ENCODE measurements at places on chromosomes 3 and 15.
A peak's percentile ranks its signal among the peaks of the same experiment; 100 is the strongest.

DNA sequence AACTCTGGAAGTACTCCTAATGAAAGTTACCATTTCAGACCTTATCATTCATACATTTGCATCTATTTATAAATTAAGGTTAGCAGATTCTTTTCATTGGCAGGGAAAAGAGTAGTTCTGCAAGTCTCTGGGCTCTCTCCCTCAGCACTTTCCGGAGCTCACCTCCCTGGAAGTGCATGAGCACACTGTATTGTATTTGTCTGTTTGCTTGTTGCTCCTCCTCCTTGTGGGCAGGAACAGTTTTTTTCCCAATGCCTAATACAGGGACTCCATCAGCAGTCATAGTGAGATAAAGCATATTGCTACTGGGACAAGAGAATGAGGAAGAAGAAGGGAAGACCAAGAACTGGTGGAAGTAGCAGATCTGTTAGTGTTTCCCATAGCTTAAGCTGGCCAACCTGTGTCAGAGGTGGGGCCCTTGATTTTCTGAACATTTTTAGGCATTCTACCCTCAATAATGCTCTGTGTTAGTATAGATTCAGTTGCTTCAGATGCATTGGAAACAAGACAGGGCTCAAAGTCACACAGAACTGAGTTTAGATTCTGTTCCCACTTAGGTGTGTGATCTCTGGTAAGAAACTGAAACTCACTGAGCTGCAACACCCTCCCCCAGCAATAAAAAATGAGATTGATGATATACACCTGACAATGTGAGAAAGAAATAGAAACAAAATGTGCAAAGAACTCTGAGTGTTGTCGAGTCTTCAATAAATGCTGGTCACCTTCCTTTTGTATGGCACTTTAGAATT lies 407.8 kb downstream of the TUSC7 start:
- H3K27ac ChIP-seq: no peak overlapping the region
- no peak for DNase-seq
- peaks cover 2% of the 10 kb centered on the region for H3K4me1 ChIP-seq
- H3K27me3 ChIP-seq: no peaks in the 10 kb centered on the region
- no peaks in the 10 kb centered on the region for H3K36me3 ChIP-seq
- H3K4me3 ChIP-seq: no peak overlapping the region

DNA sequence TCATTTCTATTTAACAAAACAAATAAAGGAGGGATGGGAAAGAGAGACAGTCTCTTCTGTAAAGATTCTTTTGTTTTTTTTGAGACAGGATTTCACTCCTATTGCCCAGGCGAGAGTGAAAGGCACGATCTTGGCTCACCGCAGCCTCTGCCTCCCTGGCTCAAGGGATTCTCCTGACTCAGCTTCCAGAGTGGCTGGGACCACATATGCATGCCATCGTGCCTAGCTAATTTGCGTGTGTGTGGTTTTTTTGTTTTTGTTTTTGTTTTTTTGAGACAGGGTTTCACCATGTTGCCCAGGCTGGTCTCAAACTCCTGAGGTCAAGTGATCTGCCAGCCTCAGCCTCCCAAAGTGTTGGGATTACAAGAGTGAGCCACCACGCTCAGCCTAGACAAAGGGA lies 23.3 kb downstream of the STAG1 start:
- H3K4me3 ChIP-seq: no peak overlapping the region
- no peaks in the 10 kb centered on the region for H3K27me3 ChIP-seq
- no peak overlapping the region for H3K27ac ChIP-seq
- no peaks in the 10 kb centered on the region for H3K36me3 ChIP-seq
- DNase-seq: no peak

GRCh38 chr3:17749281-17749680 lies 6.8 kb upstream of the TBC1D5 start:
- H3K27ac ChIP-seq: no peak overlapping the region
- no peak for DNase-seq
- no peaks in the 10 kb centered on the region for H3K27me3 ChIP-seq
- no peak overlapping the region for H3K4me3 ChIP-seq
- peaks cover 3% of the 10 kb centered on the region for H3K4me1 ChIP-seq
- H3K36me3 ChIP-seq: no peaks in the 10 kb centered on the region

DNA sequence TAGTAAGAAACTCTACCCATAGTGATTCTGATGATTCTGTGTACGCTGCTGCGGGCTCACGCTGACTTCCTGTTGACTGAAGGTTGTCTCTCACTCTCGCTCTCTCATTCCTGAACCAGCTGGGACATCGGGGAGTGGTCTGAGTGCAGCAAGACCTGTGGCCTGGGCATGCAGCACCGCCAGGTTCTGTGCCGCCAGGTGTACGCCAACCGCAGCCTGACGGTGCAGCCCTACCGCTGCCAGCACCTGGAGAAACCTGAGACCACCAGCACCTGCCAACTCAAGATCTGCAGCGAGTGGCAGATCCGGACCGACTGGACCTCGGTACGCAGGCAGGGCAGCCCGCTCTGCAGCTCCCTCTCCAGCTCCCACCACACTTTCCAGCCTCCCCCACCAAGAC lies 63.6 kb upstream of the NR2E3 start:
- no peak overlapping the region for H3K4me3 ChIP-seq
- DNase-seq: no peak
- H3K4me1 ChIP-seq: peaks cover 9% of the 10 kb centered on the region
- no peaks in the 10 kb centered on the region for H3K36me3 ChIP-seq
- H3K27ac ChIP-seq: no peak overlapping the region

- H3K27ac ChIP-seq: no peak overlapping the region
- no peaks in the 10 kb centered on the region for H3K36me3 ChIP-seq
- H3K4me1 ChIP-seq: no peaks in the 10 kb centered on the region
- DNase-seq: no peak
- peaks cover 2% of the 10 kb centered on the region for H3K27me3 ChIP-seq
These were observed 377.5 kb downstream of the EDEM1 start for GRCh38 chr3:5565026-5565425.

GRCh38 chr15:98952381-98952803 lies 55.2 kb downstream of the PGPEP1L start:
- H3K36me3 ChIP-seq: peaks cover 50% of the 10 kb centered on the region
- peaks cover 22% of the 10 kb centered on the region for H3K4me1 ChIP-seq
- H3K27ac ChIP-seq: peak overlapping the region; percentile 75
- no peak for DNase-seq

GRCh38 chr3:141403576-141403975 lies 35.3 kb downstream of the ZBTB38 start:
- peaks cover 17% of the 10 kb centered on the region for H3K36me3 ChIP-seq
- peaks cover 10% of the 10 kb centered on the region for H3K4me1 ChIP-seq
- no peak for DNase-seq
- no peak overlapping the region for H3K27ac ChIP-seq
- H3K4me3 ChIP-seq: no peak overlapping the region

All from endothelial cell (in vitro differentiated cells).